ENCODE measurements at places on chromosomes 5 and 9.

GRCh38 chr5:12017007-12017406 is 112.8 kb upstream of the CTNND2 start:
- DNase-seq = peak; percentile 9

DNA sequence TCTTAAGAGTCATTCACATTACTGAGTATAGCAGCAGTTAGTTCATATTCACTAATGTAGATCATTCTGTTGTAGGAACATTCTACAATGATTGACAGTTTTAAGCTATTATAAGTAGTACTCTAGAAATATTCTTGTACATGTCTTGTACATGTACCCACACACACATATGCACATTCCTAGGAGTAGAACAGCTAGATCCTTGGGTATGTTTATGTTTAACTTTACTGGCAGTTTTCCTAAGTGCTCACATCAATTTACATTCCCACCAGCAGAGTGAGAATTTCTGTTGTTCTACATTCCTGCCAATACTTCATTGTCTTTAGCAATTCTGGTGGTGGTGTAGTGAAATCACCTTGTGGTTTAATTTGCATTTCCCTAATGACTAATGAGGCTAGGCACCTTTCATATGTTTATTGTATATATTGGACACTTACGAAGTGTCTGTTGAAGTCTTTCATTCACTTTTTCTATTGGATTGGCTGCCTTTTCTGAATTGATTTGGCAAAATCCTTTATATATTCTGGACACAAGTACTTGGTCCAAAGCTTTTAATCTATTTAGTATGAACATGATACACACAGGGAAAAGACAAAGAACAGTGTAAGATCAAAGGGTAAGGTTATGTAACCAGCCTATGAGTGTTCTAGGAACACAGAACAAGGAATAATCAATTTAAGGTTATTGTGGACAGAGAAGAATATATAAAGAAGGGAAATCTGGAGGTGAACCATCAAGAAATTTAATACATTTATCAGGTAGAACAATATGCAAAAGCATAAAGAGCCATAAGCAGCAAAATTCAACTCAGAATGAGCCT is 95.6 kb downstream of the MLLT3 start:
- DNase-seq = no peak

DNA sequence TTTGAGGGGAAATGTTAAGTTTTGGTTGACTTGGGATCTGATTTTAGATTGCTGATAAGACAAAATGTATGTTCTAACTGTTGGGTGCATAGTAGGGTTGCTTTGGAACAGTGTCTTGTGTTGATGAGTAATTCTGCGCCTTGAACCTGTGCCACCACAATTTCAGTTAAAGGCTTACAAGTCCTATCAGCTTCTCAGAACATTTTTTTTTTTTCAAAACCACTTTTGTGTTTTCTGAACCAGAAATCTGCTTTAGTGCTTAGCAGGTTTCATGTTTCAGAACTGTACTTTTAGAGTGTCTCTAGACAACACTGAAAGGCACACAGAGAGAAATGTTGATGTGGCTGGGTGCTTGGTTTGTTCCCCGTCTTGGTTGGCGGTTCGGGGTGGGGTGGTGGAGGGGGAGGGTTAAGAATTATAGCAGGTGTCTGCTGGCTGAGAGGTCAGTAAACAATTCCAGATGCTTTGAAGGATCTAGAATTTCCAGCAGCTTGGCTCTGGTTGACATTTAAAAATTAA is 84.6 kb downstream of the ANKRD55 start:
- peak; percentile 24 for DNase-seq

DNA sequence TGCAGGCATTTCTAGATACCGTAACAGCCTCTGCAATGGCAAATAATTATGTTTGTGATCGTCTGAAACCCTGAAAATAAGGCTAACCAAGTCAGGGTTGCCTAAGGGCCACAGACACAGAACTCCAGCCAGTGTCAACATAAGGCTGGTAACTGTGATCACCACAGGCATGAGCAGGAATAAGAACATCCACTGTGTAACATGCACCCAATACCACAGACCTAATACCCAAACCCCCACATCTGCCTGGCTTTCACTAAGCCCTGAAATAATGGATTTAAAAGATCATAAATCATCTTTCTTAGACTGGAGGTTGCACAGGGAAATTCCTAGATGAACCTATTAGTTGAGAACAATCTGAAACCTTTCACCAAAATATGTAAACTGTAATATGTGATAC is 394.5 kb downstream of the NFIB start:
- DNase-seq = no peak

DNA sequence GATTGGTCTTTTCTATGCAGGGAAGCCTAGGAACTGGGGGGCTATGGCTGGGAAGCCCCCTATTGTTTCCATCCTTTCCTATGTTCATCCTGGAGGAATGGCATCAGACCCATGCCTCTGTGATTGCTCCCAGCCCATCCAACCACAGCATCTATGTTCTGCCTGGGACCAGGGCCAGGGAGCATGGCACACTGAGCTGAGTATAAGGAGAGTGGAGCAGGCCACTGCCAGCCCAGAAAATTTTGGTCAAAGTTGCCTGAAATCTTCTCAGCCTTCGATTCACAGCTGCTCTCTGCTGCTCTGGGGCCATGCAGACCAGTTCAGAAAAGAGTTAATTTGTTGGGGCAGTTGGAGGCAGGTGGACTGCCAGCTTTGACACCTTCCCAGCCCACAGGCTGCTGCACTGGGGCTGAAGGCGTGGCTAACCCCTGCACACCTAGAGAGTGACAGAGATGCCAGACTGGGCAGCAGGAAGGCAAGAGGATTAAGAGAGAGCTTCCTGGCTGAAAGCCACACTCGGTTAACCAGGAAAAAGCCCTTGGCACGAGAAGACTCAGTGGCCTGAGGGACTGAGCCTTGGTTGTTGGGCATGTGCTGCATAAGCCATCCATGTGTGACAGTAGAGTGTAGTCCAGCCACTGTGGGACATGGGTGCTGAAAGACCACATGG is 12.1 kb downstream of the TGFBI start:
- DNase-seq = no peak

GRCh38 chr5:139148306-139148705 is 49.9 kb downstream of the SIL1 start:
- no peak for DNase-seq

DNA sequence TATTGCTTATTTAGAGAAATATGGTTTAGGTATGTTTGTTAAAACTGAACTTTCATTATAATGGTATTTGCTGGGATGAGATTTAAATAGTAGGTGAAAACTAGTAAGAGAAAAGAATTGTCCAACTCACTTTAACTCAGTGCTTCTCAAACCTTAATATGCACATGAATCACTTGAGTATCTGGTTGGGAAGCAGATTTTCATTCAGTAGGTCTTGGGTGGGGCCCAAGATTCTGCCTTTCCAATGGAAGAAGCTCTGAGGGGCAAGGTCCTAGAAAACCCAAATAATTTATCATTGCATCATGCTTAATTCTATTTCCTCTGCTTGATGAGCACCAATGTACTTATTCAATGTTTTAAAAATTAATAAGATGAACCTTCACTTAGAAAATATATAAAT is 262.6 kb downstream of the KIAA0825 start:
- DNase-seq = no peak

DNA sequence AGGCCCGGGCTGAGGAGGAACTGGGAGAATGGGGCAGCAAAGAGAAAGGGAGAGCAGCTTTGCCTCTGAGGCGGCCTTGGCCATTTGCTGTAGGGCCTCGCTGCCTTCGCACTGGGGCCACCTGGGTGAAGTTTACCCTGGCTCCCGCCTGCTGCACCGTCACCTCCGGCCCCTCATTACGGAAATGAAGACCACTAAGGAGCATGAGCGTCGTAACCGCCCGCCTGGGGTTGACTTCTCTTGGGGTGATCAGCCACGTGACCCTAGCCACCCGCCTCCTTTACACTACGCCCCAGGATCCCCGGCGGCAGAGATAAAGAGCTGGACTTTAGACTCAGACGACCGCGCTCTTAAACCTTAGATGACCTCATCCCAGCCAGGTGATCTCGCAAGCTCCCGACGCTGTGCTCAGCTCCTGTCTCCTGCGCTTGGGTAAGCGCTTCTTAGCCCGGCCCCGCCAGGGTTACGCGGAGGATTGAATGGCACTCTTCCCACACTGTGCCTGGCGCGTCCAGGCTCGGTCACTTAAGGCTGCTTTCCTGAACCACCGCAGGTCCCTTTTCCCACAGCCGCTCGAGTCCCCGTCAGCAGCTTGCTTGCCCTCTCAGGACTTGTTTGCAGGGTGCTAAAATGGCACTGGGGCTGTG is 107.9 kb upstream of the LARP1 start:
- no peak for DNase-seq

DNA sequence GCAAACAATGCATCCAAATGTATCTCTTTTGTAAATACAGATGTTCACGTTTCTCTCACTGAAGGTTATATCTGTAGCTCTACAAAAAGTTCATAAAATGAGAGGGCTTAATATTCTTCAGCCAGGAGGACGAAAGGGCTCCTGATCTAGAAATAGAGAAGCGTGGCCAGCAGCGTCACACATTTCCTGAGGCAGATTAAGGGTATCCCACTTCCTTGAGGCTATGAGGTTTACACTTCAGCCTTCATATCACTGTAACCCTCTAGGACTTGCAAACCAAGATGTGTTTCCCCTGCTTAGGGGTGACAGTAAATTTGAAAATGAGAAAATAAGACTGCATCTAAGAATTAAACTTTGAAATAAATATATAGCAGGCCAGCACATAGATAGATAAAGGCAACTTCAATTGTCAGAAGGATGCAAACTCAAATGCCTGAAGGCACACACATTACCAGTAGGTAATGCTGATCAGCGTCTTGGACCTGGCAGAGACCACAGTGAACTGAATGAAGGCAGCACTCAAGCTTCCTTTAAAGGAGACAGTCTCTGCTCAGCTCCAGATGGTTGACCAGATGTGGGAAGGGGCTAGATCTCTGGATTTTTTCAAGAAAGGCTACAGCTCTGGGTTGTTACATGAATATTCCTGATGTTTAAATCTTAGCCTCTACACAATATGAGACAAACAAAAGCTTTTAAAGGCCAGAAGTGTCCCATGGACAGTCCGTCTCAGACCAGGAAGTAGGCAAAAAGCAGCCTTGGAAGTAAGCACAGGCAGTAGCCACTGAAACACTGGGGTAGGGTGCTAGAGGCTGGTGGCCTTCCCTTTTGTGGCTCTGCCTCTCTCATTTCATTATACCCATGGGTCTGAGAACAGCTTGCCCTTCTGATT is 197.7 kb downstream of the MCTP1 start:
- no peak for DNase-seq

GRCh38 chr5:121719255-121719654 is 132.4 kb upstream of the FTMT start:
- no peak for DNase-seq

DNA sequence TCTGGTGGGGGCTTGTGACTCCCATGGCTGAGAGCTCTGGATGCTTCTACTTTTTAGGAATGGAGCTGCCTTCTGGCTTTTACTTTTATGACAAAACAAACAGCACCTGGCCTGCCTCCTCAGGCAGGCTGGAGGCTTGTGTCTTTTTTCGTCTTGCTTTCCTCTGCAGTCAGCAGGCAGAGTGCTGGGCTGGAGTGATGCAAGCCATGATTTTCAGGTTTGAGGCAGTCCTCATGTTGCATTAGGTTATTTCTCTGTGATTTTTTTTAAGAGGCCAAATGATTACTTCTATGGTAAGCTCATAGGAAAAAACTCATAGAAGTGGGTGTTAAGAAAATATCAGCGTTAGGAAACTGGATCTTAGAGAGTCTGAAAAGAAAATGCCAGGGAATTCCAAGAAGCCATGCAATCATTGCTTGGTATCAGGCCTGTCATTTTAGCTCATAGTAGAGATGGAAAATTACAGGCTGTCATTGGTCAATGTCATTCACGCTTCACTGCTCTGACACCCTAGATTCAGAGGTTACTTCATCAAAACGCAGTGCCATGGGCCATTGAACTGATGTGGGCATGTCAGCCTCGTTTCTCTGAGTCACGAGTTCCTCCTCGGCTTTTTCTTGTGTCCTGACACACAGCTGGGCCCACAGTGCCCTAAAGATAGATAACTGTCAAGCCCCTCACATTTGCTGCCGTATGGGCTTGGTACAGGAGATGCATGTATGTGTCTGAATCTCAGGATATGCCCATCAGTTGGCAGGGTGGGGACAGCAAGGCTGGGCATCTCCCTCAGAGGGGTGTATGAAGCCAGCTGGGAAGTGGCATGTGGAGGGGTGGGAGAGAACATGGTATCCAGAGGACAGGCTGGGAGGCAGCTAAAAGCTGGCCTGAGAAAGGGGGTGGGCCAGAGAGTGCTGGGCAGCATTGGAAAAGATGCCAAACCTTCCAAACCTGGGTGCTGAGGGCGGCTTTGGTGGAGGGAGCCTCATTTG is 151.8 kb downstream of the HSPA4 start:
- DNase-seq = no peak

- DNase-seq = no peak
Observed at GRCh38 chr5:160793530-160793899, 58.5 kb downstream of the ATP10B start.

GRCh38 chr9:13127131-13127530 is 152.4 kb downstream of the MPDZ start:
- DNase-seq = no peak

DNA sequence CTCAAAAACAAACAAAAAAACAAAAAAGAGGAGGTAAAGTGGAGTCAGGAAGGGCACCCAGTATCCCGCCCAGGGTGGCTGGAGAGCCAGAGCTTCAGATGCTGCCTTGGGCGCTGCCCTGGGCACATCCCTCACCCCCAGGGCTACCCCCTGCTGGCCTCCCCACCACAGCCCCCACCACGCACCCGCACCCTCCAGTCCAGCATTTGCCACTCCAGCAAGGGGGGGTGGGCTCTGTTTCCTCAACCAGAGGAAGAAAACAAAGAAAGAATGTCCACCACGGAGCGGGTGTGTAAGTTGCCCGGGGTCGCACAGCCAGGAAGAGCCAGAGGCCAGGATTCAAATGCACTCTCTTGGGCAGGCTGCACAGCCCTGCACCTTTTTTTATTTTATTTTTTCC is 86.1 kb downstream of the NTNG2 start:
- no peak for DNase-seq

DNA sequence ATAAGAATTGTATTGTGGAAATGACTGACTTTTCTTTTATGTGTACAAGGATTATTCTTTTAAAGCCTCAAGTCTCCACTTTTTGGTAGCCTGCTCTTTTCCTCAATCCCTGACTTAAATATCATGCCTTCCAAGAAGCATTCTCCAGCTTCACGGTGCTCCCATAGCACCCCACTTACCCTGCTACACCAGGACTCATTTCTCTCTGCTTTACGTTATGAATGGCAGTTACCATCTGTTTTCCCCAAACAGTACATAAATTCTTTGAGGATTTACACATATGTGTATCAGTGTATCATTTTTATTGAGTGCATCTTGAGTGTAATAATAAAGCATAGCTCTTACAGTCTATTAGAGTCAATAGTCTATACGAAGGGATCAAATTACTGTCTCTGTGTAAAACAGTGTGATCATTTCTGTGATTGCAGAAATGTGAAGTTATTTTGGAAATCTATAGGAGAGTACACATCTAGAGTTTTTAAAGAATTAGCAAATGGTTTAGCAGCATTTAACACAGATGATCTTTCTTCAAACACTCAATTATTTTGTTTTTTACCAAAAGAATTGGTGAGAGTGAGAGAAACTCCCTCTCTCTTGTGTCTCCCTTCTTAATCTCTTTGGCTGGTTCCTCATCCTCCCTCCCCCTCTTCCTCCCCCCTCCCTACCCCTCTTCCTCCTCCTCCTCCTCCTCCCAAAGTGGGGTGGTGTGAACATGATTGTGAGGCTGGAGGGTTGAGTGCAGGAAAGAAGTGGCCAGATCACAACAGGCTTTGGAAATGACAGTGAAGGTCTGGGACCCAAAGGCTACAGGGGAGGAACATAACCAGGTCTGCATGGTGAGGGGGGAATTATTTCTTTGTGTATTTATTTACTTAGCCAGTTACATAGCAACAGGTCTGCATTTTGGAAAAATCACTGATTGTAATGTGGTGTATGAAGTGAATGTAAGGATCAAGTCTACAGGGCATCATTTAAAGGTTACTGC is 27.6 kb upstream of the ECM2 start:
- no peak for DNase-seq

GRCh38 chr9:77725046-77725694 is 77.0 kb upstream of the GNA14 start:
- DNase-seq = no peak

All from NCI-H1105 treated with DMSO at 0.1 percent for 48 hours (cell line).